ENCODE measurements at places on chromosomes 7 and 10.

GRCh38 chr10:12709521-12709963 is 292.0 kb downstream of the CCDC3 start:
- DNase-seq: no peak

GRCh38 chr10:11435581-11435981 is 175.9 kb downstream of the USP6NL start:
- DNase-seq: peak; percentile 51

GRCh38 chr7:155825336-155825735 is 13.1 kb upstream of the SHH start:
- no peak for DNase-seq

DNA sequence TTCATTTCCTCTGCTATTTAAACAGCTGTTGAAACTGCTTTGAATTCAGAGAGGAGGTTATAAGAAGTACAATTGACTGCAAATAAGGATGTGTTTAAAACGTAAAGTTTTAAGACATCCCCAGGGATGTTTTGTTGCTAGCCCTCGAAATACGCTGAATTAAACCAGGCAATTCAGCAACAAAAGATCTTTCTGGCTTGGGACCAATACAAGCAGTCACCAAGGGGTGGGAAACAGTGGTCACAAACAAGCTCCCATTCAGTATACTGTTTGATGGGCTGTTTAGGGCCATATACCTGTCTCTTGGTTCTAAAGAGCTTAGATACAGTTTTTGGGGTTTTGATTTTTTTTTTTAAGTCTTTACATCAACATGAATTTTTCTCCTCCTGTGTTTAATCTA is 446.3 kb upstream of the POT1 start:
- DNase-seq: no peak

DNA sequence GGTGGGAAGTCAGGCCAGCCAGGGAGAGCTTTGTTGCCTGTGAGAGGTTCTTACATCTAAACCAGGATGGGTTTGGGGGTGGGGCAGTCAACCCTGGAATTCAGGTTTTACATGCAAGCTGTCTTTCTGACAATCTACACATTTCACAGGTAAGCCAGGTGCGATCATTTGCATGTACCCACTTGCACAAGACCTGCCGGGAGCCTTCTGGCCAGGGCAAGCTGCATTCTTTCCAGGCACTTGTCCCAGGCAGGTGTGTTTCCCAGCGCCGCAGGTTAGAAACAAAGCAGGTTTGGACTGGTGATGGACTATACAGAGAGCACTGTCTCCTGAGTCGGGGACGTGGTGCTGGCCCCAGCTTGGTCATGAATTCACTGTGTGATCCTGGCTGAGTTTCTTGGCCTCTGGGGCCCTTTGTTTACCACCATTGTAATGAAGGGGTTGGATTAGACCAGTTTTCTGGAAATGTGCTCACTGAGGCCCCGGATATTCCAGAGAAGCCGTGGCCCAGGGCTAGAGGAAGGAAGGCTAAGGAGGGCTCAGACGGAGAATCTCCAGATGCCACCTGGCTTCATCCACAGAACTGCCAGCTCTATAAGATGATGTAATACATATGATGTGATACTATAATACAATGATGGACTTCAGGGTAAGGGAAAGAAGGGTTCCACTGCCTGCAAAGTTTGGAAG is 205.2 kb upstream of the SVIL start:
- DNase-seq: no peak

- no peak for DNase-seq
Measured at GRCh38 chr10:63722537-63722936, 201.3 kb downstream of the REEP3 start.

- DNase-seq: no peak
Measured at GRCh38 chr7:77479536-77480088, 57.5 kb upstream of the PTPN12 start.

DNA sequence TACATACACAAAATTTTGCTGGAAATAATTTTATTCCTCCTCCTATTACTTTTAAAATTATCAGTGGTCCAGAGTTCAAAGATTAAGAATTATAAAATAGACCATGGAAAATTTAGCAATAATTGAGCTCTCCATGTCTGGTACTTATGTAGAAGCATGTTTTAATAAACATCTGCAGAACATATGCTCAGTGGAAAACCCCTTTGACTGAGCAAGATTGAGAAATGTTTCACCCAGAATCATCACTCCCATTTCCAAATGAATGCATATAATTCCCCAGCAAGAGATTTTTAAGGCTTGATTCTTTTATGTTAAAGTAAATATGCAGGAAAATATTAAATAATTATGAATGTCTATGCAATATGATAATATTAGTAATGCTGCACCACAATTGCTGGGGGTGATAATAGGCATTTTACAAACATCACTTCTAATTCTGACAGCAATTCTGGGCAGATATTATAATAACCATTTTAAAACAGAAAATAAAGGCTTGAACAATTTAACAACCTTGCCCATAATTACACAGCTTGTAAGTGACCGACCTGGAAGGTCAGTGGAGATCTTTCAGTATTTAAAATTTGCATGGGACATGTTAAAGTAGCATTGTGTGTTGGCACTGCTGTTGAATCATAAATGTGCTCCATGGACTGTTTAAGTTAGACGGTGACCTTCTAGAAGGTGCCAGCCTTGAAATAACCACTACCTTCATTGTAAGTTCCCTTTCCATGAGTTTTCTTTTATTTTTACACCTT is 45.6 kb upstream of the TES start:
- no peak for DNase-seq

DNA sequence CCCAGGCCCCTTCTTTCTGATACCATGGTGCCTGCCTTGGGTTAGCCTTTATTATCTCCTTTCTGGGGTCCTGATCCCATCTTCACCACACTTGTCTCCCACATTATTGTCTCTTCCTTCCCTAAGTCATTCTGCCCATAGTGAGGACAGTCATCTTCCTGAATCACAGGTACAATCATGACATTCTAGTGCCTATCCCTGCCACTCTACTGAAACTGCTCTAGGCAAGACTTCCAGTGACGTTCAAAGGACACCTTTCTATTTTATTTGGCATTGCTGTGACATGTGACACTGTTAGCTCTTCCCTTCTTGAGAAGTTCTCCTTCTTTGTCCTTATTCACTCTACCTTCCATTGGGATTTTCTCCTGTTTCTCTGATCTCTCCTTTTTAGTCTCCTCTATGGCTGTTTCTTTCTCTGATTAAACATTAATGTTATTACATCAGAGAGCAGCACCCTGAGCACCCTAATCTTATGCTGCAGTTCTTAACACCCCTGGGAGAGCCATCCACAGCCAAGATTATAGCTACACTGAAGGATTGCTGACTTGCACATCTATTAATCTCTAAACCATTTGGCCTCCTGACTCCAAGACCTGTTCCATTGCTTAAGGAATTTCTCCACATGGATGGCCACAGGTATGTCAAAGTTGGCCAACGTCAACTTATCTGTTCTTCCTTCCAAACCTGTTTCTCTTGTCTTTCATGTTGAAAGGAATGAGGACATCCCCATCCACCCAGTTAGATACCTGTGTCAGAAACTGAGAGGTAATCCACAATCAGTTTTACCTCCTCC is 10.9 kb downstream of the MACC1 start:
- no peak for DNase-seq

- DNase-seq: no peak
Measured at GRCh38 chr10:29926693-29927048, 132.7 kb downstream of the JCAD start.

- DNase-seq: no peak
Measured at GRCh38 chr10:70982443-70982842, 94.1 kb upstream of the PCBD1 start.

GRCh38 chr10:28387140-28387539 is 84.3 kb upstream of the MPP7 start:
- no peak for DNase-seq

GRCh38 chr7:9488555-9488954 is 1055.1 kb downstream of the NXPH1 start:
- DNase-seq: no peak

DNA sequence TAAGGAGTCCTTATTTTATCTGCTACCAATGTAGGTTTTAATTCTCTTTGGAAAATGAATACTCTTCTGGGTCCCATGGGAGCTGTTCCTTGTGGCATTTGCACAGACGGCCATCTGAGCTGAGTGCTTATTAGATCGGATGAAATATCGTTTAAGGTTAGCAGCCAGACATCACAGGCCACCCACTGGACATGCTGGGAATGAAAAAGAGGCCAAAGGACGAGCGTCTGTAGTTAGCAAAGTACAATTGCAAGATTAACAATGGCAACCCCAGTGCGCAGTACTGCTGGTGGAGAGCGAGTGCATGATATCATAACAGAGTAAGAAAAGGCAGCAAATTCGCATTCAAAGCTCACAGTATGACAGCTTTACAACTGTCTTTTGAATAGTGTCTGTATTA is 28.3 kb upstream of the CREB5 start:
- DNase-seq: no peak

- no peak for DNase-seq
Measured at GRCh38 chr10:99748823-99749451, 16.9 kb downstream of the CUTC start.

All from thymus (tissue), 14 donors.